ENCODE measurements at places on chromosomes 5 and 9. TPM values are rescaled to one million over a fixed set of nuclear protein-coding genes. Genes with fewer than 3 reads are reported as not detected.
A peak's percentile ranks its signal among the peaks of the same experiment; 100 is the strongest.

GRCh38 chr9:27108981-27109541, at the start of gene TEK:
TSS of gene TEK (plus strand) at chr9:27109225. CDS start at chr9:27109591, 366 bp downstream.
- no peak for DNase-seq

GRCh38 chr9:99143655-99144054, 38.7 kb downstream of the TGFBR1 start:
- no peak for DNase-seq

DNA sequence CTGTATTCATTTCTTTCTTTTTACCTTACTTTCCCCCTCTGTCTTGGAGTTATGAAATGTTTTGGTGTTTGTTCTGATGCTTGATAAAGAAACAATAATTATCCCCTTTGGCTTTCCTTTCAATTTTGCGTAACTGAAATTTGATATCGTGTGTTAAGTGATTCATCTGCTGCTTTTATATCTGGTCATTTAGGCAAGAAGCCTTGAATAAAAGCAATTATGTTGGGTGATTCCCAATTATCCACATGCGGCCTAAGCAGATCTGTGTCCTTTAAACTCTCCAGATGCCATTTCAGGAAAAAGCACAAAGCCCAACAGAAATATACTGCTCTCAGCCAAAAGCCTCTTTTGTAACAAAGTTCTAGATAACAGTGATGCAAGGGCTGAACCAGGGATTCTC, 92.8 kb downstream of the TAF11L14 start:
- no peak for DNase-seq

DNA sequence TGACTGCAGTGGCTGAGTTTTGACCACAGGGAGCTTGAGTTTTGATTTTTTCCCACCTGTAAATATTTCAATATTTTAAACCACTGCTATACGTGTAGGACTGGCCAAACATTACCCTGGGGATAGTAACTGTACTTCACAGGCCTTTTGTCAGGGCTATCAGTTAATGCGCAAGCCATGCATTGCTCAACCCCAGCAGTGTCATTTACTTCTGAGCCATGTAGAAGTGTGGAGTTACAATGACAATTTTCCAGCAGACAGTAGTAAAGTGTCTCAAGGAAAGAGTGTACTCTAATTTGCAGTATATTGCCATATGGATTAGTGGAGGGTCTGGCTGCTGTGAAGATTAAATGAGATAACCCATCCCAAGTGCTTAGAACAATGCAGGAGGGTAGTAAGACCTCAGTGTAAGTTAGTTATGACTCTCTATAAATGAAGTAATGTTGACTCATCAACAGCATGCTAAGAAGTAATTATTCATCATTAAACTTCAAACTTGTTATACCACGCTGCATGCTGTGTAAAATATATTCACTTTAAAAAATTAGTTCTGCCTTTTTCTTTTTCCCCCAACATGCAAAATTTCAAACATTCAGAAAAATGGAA, 489.2 kb downstream of the KDM4C start:
- DNase-seq = no peak

- no peak for DNase-seq
Measured at GRCh38 chr5:153079396-153079795, 411.1 kb upstream of the GRIA1 start.

- no peak for DNase-seq
Measured at GRCh38 chr5:107508097-107508496, 162.6 kb downstream of the EFNA5 start.

- no peak for DNase-seq
Measured at GRCh38 chr5:103497781-103498180, 64.8 kb downstream of the NUDT12 start.

GRCh38 chr5:114544561-114544960, 182.7 kb downstream of the KCNN2 start:
- no peak for DNase-seq

DNA sequence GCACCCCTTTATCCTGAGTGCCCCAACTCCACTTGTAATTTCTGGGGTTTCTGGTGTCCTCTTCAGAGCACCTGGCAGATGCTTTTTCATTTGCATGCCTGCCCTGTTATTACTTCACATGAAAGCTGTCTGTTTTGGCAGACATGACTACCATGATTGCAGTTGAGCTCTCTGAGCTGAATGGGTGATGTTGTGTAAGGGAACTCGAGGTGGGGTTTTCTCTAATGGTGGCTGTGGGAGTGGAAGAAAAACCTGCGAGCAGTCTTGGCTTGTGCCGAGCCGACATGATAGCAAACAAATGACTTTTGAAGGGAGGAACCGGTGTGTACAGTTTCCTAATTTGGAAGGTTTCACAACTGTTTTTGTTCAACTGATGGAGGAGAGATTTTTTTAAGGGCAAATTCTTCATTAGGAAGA, 196.2 kb downstream of the AOPEP start:
- DNase-seq = peak; percentile 47

DNA sequence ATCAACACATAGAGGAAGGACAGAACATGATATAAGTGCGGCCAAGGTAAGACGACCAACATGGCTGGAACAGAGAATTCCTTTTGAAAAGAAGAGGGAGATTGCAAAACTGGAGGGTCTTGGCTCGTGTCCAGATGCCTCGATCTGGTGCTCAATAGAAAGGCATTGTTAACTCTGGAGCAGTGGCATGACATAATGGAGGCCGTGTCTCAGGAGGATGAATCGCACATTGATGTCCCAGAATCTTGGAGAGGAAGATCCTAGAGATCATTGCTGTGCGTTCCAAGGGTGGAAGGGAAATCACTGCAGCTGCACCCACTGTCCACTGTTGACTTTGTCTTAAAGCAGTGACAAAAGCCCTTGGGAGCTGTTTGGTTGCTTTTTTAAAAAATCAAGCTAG, 30.9 kb downstream of the GRAMD2B start:
- no peak for DNase-seq

DNA sequence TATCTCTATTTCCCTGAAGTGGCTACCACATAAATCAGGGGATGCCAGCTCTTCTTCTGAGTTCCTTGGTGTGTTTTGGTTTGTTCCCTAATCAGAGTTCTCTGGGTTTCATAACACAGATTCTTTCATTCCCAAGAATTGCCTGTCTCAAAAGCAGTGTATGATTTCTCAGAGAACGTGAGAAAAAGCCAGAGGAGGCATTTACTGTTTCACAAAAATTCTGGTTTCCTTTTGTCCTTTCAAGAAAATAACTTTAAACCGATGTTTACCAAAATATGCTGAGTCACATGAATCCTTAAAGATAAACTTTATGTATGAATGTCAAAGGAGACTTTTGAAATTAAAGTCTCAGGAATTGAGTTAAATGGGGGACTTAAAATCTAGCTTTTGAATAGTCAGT, 314.3 kb downstream of the EBF1 start:
- DNase-seq = no peak

- no peak for DNase-seq
Measured at GRCh38 chr9:20355022-20355421, 267.3 kb downstream of the MLLT3 start.

GRCh38 chr5:40333459-40334241, 346.1 kb upstream of the PTGER4 start:
- DNase-seq = no peak

DNA sequence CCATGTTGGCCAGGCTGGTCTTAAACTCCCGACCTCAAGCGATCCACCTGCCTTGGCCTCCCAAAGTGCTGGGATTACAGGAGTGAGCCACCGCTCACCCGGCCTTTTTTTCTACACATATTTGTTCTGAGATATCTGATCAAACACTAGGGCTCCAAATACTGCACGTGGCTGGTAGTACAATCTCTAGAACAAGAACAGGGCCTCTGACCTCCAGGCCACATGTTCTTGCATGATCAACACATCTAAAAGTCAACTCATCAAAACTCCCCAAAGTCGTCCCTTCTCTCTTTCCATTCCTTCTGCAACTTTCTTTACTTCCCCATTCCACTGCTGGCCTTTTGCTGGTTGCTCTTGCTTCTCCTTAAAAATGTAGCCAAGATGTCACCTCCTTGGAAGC, 113.3 kb upstream of the LHFPL2 start:
- no peak for DNase-seq

DNA sequence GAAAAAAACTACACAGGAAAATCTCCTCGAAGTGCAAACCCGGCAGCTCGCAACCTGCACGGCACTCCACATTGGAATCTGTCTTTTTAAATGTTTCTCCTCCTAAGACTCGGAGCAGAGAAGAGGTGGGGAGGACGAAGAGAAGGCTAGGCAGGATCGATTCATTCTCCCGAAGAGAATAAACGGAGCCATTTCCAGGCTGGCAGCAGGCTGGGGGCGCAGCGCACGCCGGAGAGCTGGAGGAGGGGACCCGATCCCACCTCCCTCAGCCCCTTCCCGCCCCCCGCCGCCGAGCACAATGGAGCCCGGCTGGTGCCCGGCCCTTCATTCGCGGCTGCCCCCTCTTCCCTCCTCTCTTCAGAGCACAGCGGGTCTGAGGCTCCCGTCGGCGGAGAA, 628 bp downstream of the HOMER1 start:
- DNase-seq = no peak

- DNase-seq = no peak
Measured at GRCh38 chr9:128921881-128922763, 1.3 kb downstream of the PHYHD1 start.

DNA sequence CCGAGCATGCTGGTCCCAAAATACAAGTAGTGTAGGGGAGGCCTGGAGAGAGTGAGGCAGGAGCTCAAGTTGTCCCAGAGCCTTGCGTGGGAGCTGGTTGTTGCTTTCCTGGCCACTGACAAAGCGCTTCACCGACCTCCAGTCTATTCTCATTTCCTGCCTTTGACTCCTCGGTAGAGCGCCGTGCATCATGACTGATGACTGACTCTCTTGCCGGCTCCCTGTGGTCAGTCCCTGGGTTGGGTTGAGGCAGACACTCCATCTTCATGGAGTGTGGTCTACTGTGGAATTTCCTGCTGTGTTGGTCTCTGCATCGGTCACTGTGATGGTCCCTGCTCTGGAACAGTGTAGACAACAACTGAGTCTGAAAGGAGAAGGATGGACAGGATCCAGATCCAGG, 175.1 kb upstream of the S1PR3 start:
- peak; percentile 63 for DNase-seq

- DNase-seq = no peak
Measured at GRCh38 chr5:10343486-10343885, 10.0 kb upstream of the MARCHF6 start.

DNA sequence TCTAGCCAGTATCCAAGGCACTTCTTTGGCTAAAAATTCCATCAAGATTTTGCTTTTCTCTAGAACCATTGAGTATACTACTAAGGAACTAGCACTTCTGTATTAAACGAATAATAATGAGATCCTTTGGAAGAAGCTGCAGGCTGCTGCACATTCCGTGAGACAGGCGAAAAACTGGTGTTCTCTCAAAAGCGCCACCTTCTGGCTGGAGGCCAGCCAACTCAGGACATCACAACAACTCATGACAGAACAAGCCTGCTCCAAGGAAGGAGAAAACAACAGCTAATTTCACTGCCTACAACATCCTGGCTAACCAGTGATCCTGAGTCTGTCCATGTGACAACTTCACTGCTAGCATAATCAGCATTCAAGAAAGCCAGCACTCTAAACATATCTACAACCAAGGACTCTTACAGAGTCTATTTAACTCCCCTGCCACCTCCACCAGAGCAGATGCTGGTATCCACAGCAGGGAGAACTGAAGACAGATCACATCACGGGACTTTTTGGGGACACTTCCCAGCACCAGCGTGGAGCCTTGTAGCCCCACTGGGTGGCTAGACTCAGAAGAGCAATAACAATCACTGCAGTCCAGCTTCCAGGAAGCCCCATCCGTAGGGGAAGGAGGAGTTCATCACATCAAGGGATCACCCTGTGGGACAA, 150.5 kb downstream of the YTHDC2 start:
- peak; percentile 48 for DNase-seq

- no peak for DNase-seq
Measured at GRCh38 chr9:26266146-26266793, 588.0 kb upstream of the TUSC1 start.

DNA sequence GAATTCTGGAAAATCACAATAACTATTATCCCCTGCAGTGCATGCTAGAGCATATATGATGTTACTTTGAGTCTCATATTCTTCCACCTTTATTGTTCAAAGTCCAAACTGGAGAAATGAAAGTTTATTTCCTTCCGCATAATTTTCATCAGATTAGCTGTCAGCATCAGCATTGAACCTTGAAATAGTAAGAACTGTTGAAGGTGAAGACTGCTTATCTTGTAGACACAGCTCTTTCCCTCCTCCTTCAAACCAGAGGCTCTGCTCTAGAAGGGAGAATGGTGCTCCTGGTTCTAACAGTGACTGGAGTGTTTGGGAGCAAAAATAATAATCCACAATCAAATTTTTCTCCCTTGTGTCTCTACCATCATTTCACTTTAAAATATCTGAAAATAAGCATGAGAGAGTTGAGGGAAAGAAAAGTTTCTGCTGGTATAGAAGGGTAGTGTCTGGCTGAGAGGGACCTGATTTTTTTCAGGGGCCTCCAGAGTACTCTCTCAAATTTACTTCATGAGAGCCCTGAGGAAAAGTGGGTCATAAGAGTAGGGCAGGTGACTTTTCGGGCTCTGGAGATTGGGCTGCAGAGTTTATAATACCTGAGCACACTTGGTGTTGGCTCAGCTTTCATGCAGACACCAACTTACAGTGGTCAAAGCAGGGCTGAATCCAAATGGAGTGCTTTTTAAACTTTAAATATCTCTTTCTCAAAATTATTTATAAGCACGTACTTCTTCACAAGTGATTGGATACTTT, 170.4 kb downstream of the ZDHHC21 start:
- no peak for DNase-seq

- DNase-seq = no peak
Measured at GRCh38 chr5:156380848-156381247, 53.9 kb downstream of the SGCD start.

- DNase-seq = no peak
Measured at GRCh38 chr5:108321341-108321740, 60.6 kb downstream of the FBXL17 start.

DNA sequence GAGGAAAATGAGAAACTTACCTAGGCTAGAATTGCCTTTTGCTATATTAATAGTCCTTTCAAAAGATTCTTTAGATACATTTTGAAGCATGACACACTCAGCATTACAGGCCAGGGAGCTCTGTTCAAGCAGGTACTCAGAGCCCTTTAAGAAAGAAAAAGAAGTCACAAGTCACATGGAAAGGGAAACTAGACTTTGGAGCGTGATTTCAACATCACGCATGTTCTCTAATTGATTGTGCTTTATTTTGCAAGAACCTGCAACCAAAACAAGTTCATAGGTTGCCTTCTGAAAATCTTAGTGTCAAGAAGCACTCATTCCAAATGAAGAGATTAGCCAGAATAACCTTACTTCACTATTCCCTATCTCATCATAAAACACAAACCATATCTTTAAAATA, 103.8 kb downstream of the MPDZ start:
- DNase-seq = no peak

GRCh38 chr5:71700803-71701202, 18.3 kb upstream of the CARTPT start:
- no peak for DNase-seq

LRRC19 gene
- not detected for total RNA-seq

PCDHGA9 gene
- 1.2 TPM for total RNA-seq

FOXI1 gene
- not detected for total RNA-seq

SLIT3 gene
- 3.5 TPM for total RNA-seq

FOXD4L4 gene
- 0.34 TPM for total RNA-seq

LHX6 gene
- 0.69 TPM for total RNA-seq

BARHL1 gene
- not detected for total RNA-seq

SLC46A2 gene
- total RNA-seq = not detected

SPATA31C1 gene
- total RNA-seq = not detected

IQGAP2 gene
- total RNA-seq = 6.9 TPM

DOCK8 gene
- total RNA-seq = 1.3 TPM
